ENCODE measurements at places on chromosomes 2 and 18.

GRCh38 chr18:78900938-78901909 lies 78.4 kb upstream of the SALL3 start:
- no peak for DNase-seq

- no peak for DNase-seq
Measured at GRCh38 chr2:195666113-195666712, 9.2 kb downstream of the SLC39A10 start.

- DNase-seq = no peak
Measured at GRCh38 chr2:43269706-43270105, 43.3 kb upstream of the ZFP36L2 start.

- no peak for DNase-seq
Measured at GRCh38 chr2:166125557-166125956, 2.3 kb downstream of the SCN1A start.

- peak; percentile 22 for DNase-seq
Measured at GRCh38 chr2:110678457-110679336, 834 bp upstream of the BUB1 start.

DNA sequence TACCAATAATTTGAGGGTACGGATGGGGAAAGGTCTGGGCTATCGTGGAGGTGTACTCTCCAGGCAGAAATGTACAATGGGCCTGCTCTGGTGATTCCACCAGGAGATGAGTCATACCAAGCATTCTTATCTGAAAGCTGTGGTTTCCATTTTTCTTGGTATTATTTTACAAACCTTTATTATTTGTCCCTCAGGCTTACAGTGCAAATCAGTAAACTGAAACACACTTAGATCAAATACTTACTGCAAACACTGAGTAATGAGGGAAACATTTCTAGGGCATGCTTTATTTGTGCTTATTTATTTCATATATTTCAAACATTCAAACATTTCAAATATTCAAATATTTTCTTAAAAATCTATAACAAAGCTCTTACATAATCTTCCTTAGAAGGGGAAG lies 319.8 kb downstream of the RND3 start:
- DNase-seq = no peak
